Lower leg skin (tissue), 4 donors: ENCODE measurements at places on chromosomes 3 and 15. TPM values are rescaled to one million over a fixed set of nuclear protein-coding genes. Genes with fewer than 3 reads are reported as not detected.
A peak's percentile ranks its signal among the peaks of the same experiment; 100 is the strongest.

GRCh38 chr15:85581495-85581894 is 201.1 kb downstream of the AKAP13 start:
- peak; percentile 92 for DNase-seq

- no peak for DNase-seq
These were observed 27.0 kb downstream of the ALS2CL start for GRCh38 chr3:46666453-46666845.

DNA sequence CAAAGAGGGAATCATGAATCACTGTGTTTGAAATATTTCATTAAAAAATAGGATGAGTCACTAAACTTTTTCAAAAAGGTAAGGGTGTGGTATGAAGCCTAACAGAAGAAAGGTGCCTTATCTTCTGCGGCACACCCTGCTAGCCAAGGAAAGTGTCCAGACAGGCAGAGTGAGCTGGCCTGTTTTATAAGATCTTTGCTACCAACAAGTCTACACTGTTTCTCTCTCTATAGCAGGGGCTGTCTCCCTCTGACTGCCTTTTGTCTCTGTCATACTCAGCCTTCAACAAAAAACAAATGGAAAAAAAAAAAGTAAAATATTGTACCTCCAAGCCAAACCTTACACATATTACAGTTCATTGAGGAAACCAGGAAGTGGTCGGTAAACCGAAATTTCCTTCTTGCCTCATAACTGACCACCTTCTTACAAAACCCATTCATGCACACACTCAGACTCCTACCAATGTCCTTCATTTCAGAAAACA is 9.1 kb downstream of the ZDHHC3 start:
- DNase-seq, result no peak

DNA sequence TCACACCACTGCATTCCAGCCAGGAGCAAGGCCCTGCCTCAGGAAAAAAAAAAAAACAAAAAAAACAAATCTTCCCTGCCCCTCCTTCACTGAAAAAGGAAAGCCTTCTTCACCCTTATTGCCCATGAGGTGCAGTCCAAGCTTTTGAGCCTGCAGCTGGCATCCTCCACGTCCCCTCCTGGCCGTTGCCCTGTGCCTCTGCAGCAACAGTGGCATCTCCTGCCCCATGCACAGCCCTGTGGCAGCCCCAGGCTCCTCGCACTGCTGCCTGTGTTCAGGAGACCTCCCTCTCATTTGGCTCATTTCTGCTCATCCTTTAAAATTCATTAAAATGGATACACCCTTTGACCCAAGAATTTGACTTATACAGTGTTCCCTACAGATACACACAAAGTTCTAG is 72.7 kb upstream of the PLXNA1 start:
- DNase-seq, result no peak

DNA sequence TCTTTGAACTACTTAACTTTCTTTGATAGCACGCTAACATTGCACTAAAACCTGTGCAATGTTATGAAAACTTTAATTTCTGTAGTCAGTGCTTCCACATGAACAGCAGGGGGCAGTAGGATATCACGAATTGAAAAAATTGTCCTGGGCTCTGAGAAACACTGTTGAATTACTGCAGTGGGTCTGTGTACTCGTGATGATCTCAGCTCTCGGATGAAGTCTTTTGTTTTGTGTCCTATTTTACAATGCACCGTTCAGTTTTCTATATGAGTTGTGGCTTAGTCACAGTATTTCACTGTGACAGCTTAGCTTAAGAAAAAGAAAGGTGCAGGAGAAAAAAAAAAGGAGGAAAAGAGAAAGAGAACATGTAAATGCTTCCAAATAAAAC is 141.3 kb upstream of the CCDC54 start:
- DNase-seq, result no peak

DNA sequence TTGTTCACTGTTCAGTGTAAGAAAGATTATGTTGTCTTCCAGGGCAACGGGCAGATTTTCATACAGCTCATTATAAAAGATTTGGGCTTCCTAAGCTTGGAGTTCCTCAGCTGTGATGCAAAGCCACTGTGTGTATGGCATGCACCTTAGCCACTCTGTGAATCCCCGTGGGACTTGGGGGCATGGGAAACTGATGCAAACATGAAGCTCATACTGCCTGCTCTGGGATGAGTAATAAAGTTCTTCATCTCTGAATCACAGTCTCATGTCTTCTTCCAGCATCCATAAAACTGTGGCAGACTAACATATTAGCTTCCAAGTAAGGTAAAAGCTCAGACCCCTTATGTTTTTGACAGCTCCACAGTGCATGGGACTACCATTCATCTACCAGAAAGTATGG is 154.3 kb upstream of the RORA start:
- no peak for DNase-seq

- DNase-seq, result no peak
These were observed 22.5 kb downstream of the NRROS start for GRCh38 chr3:196662033-196662432.

DNA sequence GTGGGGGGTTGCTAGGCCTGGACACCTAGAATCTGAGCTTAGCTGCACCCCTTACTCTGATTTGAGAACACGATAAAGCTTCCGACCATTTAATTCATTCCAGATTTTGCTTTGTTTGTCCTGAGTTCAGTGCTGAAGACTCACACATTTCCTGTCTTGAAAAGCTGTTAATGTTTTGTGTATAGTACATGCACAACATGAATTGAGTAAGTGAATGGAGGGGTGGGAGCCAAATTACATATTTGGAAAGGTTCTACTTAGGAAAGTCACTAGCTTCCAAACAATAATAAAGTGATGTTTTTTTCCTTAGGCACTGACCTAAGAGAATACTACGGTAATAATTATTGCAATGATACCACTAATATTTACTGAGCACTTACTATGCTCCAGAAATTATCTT is 955.2 kb upstream of the NR2F2 start:
- DNase-seq, result no peak

GRCh38 chr3:195735036-195735695 is 14.4 kb downstream of the MUC20 start:
- no peak for DNase-seq

DNA sequence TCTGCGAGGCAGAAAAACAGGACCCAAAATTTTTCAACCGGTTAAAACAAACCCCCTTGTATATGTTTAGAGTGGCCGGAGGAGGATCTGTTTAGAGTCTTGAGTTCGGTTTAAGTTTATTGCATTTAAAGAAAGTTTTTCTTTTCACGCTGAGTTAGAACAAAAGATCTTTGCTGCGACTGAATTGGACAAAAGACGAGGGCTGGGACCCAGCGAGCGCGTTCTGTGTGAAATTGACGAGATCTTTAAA is 9.8 kb downstream of the NR2F2 start:
- DNase-seq, result no peak

DNA sequence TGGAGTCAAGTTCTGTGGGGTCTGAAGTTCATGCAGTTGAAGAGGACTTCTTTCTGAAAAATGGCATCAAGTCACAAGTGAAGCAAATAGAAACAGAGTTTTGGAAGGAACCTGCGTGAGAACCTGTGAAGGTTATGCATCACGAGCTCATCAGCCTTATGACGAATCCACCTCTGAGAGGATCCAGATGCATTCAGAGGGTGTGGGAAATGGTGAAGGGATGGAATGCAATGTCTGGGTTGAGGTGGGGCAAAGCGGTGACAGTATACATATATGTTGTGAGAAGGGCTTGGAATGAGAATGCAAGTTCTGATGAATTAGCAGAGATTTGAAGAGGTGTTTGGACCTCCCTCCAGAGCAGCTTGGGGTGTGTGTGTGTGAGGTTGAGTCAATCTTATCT is 382.1 kb upstream of the TBL1XR1 start:
- DNase-seq, result no peak

- no peak for DNase-seq
These were observed 56.9 kb upstream of the FOXP1 start for GRCh38 chr3:71640331-71640983.

GRCh38 chr15:81911022-81911971 is 134.5 kb downstream of the MEX3B start:
- no peak for DNase-seq

DNA sequence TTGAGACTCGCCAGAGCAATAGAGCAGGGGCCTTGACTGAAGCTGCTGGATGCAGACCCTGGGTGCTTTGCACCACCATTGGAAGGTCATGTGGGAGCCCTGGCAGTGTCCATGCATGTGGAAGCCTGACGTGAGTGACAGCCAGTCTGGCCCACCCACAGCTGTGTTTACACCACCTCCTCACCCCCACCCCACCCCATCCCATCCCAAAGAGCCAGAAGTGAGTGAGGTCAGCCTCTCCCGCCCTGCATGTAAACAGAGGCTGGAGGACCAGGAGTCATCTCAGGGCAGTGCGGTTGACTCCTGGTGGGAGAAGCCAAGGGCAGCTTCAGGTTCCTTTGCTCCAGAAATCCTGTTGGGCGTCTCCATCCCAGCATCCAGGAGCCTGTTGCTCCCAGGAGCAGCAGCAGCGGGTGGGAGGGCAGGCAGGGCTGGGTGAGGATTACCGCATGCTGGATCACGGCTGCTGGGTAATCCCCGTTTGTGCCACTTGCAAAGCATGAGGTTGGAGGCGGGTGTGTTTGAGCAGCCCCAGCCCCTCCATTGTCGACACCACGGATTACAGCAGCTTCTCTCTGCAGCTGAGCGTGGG is 44.6 kb downstream of the CORO2B start:
- no peak for DNase-seq

GRCh38 chr3:98603580-98603979 is 10.2 kb upstream of the CPOX start:
- DNase-seq, result no peak

- DNase-seq, result no peak
These were observed 47.8 kb upstream of the USP50 start for GRCh38 chr15:50594311-50594710.

GRCh38 chr15:89077750-89078149 is 10.5 kb upstream of the ABHD2 start:
- DNase-seq, result no peak

DNA sequence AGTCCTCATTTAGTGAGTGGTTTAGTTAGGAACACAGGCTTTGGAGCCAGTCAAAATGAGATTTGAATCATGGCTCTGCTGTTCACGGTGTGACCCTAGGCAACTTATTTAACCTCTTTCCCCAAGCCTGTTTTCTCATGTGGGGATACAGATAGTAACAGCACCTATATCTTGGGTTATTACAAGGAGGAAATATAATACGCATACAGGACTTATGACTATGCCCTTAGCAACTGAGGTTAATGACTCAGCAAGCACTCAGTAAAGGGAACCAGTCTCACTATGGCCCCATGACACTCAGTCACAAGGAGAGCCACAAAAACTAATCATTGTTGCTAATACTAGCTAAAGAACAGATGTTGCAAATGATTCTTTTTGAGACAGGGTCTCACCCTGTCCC is 45.9 kb downstream of the SUMF1 start:
- DNase-seq, result no peak

Gene PLA2G4E
- 49.8 TPM for total RNA-seq

Gene SHQ1
- total RNA-seq, result 9.8 TPM

Gene MFGE8
- total RNA-seq, result 135 TPM

Gene PIF1
- 2.1 TPM for total RNA-seq

Gene P2RY13
- total RNA-seq, result 0.34 TPM

Gene RETNLB
- not detected for total RNA-seq
